NCI-H1105 treated with DMSO at 0.1 percent for 48 hours (cell line): ENCODE measurements at places on chromosomes 1 and 21.

GRCh38 chr1:6962996-6963911, 178.0 kb downstream of the CAMTA1 start:
- DNase-seq, result peak; percentile 91

- DNase-seq, result peak; percentile 85
Observed at GRCh38 chr1:7478809-7479499, 292.1 kb upstream of the VAMP3 start.

- DNase-seq, result no peak
Observed at GRCh38 chr1:84573481-84573966, 716 bp downstream of the CTBS start.

GRCh38 chr1:226625326-226625725, 76.8 kb downstream of the STUM start:
- DNase-seq, result no peak

DNA sequence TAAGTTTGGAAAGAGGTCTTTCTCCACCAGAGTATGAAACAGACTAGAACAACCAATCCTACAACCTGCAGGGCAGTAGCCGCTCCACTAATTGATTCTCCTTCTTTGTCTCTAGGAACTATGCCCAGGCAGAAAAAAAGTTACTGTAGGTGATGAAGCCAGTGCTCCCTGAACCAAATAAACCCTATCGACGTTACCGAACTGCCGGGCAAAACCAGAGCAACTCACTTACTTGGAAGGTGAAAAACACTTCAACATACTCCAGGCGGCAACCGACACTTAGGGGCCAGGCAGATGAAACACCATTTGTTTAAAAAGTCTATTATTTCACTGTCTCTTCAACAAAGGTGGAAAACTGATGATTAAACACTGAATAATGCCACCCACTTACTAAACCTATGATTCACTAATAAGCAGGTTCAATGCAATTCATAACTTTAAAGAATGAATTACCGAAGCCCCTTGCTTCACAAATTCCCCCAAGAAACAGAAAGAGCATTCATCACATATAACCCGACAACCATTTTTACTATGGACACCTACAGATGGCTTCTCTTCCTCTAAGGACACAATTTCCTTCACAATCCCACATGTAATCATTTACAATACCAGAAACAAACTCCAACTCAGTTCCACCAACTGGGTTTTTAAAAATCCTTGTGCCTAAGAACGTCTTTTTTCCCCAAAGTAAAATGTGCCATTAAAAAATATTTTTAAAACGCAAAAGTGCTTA, 1.6 kb downstream of the NRIP1 start:
- peak; percentile 60 for DNase-seq

DNA sequence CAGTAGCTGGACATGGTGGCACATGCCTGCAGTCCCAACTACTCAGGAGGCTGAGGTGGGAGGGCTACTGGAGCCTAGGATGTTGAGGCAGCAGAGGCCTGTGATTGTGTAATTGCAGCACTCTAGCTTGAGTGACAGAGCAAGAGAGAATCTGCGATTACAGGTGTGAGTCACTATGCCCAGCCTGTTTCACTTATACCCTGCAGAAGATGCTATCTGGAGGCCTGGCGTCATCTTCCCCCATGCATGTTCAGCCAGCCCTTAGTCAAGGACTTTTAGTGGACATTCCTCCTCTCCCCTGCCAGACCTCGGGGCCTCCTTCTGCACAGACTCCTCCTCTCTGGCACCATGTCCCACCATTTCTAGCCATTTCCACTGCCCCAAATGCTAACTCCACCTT, 36.3 kb upstream of the RCC2 start:
- no peak for DNase-seq

DNA sequence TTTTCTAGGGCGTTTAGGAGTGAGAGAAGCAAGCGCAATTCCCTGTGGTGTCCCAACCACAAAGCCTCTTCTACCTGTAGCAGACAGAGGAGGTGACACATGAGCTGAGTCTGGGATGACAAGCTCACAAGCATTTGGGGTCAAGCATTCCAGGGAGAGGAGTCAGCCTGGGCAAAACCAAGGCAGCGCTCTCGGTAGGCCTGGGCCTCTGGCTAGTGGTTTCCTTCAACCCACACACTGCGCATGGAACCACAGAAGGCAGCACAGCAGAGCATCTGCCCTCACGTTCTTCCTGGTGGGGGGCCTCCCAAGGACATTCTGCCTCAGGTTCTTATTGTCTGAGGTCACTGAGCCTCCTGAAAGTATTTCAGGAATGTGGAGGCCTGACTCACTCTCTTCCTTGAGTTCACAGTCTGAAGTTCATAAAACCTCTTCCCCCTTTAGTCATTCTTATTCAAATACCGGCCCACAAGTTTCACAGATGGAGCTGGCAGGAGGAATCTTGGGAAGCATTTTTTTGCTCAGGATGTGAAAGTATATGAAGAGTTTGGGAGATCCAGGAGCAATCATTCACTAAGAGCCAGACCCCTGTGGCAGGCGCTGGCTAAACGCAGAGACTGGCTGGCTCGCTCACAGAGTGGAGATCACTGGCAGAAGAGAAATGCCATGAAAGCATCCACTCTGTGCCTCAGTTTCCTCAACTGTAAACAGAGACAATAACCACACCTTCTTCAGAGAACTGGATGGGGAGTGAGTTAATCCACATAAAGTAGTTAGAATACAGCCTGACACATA, 26.8 kb downstream of the CCN1 start:
- no peak for DNase-seq

GRCh38 chr1:245160288-245160687, 5.5 kb downstream of the KIF26B start:
- no peak for DNase-seq

- DNase-seq, result peak; percentile 13
Observed at GRCh38 chr1:113930499-113931161, 1.5 kb downstream of the HIPK1 start.

GRCh38 chr1:9960011-9960410, 16.7 kb downstream of the NMNAT1 start:
- no peak for DNase-seq

- no peak for DNase-seq
Observed at GRCh38 chr21:16418642-16419041, 688.9 kb downstream of the USP25 start.

DNA sequence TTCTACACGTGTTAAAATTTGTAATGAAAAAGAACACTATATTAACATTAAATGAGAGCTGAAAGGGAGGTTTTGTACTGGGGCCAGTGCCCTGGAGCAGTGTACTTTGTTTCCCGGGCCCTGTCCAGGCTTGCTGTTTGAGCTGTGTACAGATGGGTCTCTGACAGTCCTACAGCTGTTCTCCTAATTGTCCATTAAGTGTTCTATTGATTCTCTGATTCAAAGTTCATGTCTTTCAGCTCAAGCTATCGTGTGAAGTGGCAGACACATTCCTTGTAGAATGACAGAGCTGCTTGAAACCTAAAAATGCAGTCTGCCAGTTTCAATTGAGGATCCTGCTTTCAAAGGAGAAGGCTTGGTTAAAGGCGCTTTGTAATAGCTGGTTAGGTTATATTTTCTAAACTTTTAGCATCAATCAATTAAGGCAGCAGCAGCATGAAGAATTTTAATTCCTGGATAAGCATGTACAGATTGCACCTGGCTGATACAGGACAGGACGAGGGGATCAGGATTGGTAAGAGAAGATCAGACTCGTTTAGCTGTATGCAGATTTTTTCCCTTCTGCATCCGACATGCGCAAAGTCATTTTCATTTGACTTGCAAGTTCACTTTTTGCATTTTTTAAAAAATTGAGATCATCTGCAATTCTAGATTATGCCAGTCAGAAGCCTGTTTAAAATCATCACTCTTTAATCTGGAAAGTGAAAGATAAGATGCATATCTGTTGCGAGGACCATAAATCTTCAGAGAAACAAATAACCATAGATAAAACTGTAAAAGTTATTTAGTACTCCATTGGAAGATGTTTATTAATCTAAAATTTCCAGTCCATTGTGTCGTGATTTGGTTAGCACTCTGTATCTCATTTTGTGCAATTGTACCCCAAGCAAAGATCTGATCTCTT, 98.5 kb downstream of the ATG4C start:
- peak; percentile 98 for DNase-seq

DNA sequence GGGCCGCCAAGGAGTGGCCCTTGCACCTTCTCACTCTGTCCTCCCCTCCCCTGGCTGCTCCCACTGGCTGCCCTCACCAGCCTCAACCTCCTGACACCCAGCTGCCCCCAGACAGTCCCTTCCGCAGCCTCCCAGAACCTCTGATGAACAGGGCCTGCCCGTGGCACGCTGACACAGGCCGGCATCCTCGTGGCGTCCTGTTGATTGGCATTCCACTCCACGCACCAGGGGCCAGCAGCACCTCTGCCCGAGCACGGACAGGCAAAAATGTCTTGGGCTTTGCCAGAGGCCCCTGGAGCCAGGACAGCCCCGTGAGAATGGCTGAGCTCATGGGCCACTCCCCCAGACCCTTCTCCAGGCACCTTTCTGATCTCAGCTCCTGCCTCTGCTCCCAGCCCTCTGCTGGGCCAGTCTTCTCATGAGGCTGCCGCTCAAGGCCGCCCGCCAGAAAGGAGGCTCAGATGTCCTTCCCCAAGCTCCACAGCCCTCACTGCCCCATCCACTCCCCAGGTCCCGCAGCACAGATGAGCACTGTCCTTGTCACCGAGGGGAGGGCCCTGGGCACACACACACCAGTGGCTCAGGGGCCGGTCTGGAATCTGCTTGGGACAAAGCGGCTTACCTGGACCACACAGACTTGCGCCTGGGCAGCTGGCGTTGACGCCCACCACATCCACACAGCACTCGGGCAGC, 15.8 kb upstream of the RNF223 start:
- DNase-seq, result no peak
